ENCODE measurements at places on chromosomes 2 and 18. TPM values are rescaled to one million over a fixed set of nuclear protein-coding genes. Genes with fewer than 3 reads are reported as not detected.
A peak's percentile ranks its signal among the peaks of the same experiment; 100 is the strongest.

DNA sequence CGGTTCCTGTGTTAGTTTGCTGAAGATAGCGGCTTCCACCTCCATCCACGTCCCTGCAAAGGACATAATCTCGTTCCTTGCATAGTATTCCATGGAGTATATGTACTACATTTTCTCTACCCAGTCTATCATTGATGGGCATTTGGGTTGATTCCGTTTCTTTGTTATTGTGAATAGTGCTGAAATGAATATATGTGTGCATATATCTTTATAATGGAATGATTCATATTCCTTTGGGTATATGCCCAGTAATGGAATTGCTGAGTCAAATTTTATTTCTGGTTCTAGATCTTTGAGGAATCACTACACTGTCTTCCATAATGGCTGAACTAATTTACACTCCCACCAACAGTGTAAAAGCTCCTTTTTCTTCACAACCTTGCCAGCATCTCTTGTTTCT, 255.4 kb upstream of the CDH2 start:
- H3K4me3 ChIP-seq: no peak overlapping the region
- no peaks in the 10 kb centered on the region for H3K36me3 ChIP-seq
- DNase-seq: no peak
- no peak overlapping the region for H3K27ac ChIP-seq
- no peaks in the 10 kb centered on the region for H3K4me1 ChIP-seq

Gene GNAL
- 0.44 TPM for total RNA-seq

- DNase-seq: no peak
- H3K27ac ChIP-seq: no peak overlapping the region
- no peaks in the 10 kb centered on the region for H3K36me3 ChIP-seq
- H3K4me3 ChIP-seq: no peak overlapping the region
These were observed 95.1 kb downstream of the SMAD7 start for GRCh38 chr18:48855422-48856377.

DNA sequence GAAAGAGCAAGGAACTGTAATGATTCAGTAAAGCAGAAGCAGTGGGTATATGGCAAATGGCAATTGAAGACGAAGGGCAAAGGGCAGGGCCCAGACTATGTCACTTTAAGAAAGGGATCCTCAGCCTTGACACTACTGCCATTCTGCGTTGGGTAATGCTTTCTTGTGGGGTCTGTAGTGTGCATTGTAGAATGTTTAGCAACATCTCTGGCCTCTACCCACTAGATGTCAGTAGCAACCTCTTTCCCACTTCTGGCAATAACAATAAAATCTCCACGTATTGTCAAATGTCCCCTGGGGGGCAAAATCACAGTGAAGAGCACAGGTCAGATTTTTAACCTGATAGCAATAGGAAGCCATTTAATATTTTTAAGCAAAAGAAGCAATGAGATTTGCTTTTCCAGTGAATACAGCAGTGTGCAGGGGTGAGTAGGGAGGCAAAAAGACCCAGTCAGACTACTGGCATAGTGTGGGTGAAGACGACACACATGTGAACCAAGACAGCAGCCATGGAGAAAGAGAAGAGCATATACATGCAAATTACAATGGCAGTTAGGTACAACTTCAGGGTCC, 209.5 kb downstream of the DYM start:
- no peak overlapping the region for H3K27ac ChIP-seq
- H3K27me3 ChIP-seq: no peaks in the 10 kb centered on the region

DNA sequence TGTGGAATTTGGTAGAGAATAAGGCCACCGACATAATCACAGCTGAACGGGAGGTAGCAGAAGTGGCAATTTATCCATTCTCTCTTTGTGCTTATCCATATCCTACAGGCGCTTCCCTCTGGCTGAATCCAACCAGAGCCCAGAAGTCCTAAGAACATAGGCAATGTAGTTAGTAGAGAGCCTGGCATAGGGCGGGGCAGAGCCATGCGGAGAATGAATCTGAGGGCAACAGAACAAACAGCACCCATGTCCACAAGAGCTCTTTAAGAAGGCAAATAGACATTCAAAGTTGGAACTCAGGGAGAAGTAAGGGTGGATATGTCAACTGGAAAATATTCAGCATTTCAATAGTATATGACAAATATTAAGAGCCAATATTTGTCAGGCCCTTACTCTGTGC, 305.9 kb upstream of the VWC2L start:
- no peak overlapping the region for H3K27ac ChIP-seq
- no peaks in the 10 kb centered on the region for H3K27me3 ChIP-seq
- DNase-seq: no peak
- no peaks in the 10 kb centered on the region for H3K4me1 ChIP-seq

GRCh38 chr2:70354264-70354949, 52.5 kb upstream of the FAM136A start:
- no peaks in the 10 kb centered on the region for H3K36me3 ChIP-seq
- H3K27ac ChIP-seq: no peak overlapping the region
- H3K27me3 ChIP-seq: peaks cover 7% of the 10 kb centered on the region
- H3K4me1 ChIP-seq: no peaks in the 10 kb centered on the region

DNA sequence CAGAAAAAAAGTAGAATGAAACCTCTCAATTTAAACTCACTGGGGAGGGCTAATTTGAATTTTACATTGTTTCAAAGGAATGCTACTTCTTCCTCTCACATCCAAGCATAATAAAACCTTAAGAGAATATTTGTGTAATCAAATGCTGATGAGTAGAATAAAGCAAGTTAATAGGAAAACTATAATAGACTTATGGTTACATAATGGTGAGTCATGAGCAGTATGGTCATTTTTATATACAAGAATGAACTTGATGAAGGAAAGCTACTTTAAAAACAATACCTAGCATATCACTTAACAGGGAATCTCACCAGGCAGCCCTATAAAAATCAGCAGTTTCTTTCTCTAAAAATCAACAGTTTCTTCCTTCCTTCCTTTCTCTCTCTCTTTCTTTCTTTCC, 80.3 kb downstream of the VSNL1 start:
- H3K36me3 ChIP-seq: no peaks in the 10 kb centered on the region
- H3K4me3 ChIP-seq: no peak overlapping the region
- no peaks in the 10 kb centered on the region for H3K4me1 ChIP-seq

DNA sequence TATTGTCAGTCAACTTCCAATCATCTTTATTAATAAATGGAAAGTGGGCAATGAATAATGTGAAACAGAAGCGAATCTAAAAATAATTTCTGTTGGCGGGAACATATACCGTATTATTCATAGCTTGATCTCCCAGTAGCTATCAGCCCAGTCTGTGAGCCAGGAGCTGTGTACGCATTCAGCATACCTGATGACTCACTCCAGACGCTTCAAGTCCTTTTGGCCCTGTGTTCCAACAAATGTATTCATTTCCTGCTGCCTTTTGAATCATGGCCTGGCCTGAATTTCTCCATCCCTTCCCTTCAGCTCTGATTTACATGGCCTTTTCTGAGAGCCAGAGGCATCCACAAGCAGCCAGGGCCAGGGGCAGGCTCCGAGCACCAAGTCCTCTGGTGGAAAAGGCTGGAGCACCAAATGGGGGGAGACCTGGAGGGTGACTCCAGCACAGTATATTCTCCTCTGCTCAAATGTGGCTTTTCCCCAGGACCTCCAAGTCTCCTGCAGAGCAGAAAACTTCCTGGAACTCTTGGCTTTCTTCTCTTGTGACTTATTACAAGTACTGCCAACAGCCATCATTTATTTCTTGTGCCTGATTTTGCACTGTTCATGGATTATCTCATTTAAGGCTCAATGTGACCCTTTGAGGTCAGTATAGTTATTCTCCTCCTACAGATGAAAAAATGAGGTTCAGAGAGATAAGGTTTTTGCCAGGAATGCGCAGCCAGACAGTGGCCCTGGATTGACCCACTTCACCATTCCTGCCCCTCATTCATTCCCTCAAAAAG, 108.7 kb downstream of the EN1 start:
- no peaks in the 10 kb centered on the region for H3K36me3 ChIP-seq
- H3K4me3 ChIP-seq: no peak overlapping the region
- peak; percentile 62 for DNase-seq
- H3K27ac ChIP-seq: no peak overlapping the region

DNA sequence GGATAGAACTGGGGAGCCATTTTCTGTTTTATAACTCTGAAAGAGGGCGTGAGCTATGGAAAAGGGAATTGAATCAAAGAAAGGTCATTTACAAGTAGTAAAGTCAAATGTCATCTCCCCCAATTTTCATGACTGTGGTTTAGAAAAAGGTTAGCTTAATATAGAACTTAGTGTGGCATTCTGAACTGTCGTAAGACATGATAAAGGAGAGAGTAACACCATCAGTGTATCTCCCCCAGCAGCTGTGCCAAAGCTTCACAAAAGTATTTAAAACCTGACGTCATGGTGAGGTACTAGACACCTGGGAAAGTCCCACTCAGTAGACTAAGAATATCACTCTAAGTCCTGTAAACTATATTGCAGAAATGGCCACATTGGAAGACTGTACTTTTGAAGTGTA, 5.8 kb upstream of the IKZF2 start:
- no peak for DNase-seq
- no peaks in the 10 kb centered on the region for H3K36me3 ChIP-seq
- peaks cover 11% of the 10 kb centered on the region for H3K27me3 ChIP-seq
- peaks cover 4% of the 10 kb centered on the region for H3K4me1 ChIP-seq
- H3K4me3 ChIP-seq: no peak overlapping the region
